SK-N-DZ (cell line): ENCODE measurements at places on chromosomes 16 and 17.
A peak's percentile ranks its signal among the peaks of the same experiment; 100 is the strongest.

DNA sequence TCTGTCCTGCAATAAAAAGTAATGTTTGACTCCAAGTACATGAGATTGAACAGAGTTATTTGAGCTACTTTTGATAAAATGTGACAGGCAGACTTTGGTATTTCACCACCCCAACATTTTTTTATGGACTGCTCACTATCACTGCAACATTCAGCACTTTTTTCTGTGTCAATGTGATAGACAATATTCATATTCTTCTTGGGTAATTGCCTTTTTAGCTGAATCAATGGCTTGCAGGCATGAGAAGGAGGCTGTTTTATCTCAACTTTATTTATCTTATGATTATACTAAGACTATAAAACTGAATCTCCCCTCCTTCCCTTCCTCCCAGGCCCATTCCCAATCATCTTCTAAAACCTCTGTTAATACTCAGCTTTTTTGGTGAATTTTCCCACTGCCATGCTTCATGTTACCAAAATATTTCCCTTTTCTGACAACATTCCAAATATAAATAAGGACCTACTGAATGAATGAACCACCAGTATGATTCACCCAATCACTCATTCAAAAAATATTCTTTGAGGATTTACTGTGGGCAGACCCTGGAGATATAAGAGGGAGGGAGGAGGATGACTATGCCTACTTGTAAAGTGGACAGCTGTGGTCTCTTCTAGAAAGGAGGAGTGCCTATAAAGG is 67.6 kb downstream of the CDH13 start:
- no peak for DNase-seq

DNA sequence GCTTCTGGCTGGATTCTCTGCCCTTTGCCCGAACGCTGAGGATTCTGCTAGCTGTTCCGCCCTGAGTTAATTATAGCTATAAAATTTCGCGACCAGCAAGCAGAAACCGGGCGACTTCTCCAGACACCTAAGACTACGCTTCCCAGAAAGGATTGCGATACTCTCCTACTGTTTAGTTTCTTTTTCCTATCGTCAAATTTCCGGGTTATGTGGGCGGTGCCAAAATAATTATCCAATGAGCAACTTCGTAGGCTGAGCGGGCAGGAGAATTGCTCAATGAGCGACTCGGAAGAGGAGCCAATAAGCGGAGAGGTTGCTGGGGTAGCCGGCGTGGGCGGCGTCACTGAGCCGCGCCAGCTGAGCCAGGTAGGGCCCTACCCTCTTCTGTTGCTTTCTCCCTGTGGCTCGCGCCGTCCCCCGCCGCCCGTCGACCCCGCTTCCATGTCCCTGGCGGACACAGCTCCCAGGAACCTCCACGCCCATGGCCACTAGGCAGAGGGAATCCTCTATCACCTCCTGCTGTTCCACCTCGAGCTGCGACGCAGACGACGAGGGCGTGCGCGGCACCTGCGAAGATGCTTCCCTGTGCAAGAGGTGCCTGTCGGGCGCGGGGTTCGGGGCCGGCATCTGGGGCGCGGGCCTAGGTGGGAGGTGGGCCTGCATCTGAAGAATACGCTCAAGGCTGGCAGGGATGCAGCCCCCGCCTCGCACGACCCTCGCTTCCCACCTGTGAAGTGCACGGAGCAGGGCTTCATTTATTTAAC is at the start of gene LCMT1:
Gene LCMT1, plus strand, starts transcription at position 340 of the 764 bp plus-strand sequence. Its CDS starts 142 bp downstream, at position 482.
- DNase-seq = peak; percentile 99

- no peak for DNase-seq
Observed at GRCh38 chr17:83138820-83139219, 59.4 kb downstream of the METRNL start.

DNA sequence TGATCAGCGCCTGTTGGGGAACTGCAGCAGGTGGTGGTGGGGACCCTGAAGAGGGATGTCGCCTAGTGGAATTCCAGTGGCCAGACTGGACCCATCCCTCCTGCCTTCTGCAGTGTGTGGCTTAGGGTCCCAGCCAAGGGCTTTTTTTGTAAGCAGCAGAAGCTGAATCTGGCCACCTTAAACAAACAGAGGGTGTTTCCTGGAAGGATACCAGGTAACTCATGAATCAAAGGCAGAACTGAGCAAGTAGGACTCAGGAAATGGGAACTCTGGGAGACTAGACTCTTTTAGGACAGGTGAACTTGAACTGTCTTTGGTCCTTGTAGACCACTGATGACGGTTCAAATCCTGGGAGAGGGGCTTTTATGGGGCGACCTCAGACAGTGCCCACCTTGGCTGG is 124.0 kb downstream of the ABCC6 start:
- DNase-seq = no peak

- no peak for DNase-seq
Observed at GRCh38 chr16:89484041-89484501, 6.3 kb downstream of the ANKRD11 start.

DNA sequence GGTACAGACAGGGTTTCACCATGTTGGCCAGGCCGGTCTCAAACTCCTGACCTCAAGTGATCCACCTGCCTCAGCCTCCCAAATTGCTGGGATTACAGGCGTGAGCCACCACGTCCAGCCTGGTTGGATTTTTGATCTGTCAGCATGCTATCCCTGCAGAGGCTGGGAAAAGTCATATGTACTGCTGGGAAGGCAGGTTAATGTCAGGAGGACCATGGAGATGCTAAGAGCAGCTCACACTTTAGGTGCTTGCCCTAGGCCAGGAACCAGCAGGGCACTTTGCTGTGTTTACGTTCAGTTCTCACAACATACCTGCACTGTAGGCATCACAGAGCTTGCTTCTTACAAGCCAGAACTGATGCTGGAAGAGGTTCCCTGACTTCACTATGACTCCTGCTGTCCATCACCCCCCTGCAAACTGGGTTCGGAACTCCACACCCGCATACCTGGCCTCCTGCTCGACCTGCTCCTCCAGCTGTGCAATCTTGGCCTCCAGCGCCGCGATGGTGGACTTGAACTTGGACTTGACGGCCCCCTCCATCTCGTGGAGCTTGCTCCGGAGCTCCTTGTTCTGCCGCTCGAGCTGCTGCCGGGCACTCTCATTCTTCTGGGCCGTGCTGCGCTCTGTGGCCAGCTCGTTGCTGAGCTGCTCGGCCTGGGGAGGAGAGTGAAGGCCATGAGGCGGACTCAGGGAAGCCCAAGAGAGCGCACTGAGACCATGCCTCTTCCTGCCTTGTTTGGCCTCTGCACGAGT is 66.8 kb downstream of the NDE1 start:
- DNase-seq = no peak

- no peak for DNase-seq
Observed at GRCh38 chr17:33015716-33016346, 24.2 kb downstream of the SPACA3 start.

- DNase-seq = no peak
Observed at GRCh38 chr16:49183911-49184310, 97.7 kb downstream of the CBLN1 start.
